ENCODE measurements at places on chromosomes 12 and 14.

GRCh38 chr14:101032433-101032832, 128.9 kb upstream of the RTL1 start:
- no peaks in the 10 kb centered on the region for H3K4me1 ChIP-seq
- H3K27me3 ChIP-seq, result no peaks in the 10 kb centered on the region
- no peak overlapping the region for H3K4me3 ChIP-seq
- H3K36me3 ChIP-seq, result peaks cover 3% of the 10 kb centered on the region
- H3K27ac ChIP-seq, result no peak overlapping the region
- DNase-seq, result no peak

- H3K27ac ChIP-seq, result no peak overlapping the region
- no peaks in the 10 kb centered on the region for H3K4me1 ChIP-seq
- peaks cover 16% of the 10 kb centered on the region for H3K36me3 ChIP-seq
- no peak for DNase-seq
- H3K27me3 ChIP-seq, result no peaks in the 10 kb centered on the region
- H3K4me3 ChIP-seq, result no peak overlapping the region
Observed at GRCh38 chr12:132582058-132582420, 28.3 kb downstream of the LRCOL1 start.

DNA sequence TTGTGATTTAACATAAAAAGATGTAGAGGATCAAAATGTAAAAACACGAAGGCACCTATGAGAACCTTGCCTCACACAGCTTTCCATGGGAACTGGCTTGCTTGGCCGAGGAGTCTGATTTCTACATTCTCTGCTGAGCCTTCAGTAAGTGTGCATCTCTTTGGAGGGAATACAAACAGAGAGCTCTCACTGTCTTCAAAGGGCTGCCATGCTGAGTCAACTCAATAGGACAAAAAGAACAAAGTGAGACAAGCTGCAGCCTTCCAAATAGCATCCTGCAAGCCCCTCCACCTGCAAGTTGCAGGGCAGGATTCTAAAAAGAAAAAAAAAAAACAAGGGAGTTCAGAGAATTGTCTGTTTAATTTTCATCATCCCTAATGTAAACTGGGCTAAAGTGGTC, 411.9 kb downstream of the NELL2 start:
- no peaks in the 10 kb centered on the region for H3K27me3 ChIP-seq
- no peak for DNase-seq
- H3K4me3 ChIP-seq, result no peak overlapping the region
- H3K27ac ChIP-seq, result no peak overlapping the region
- no peaks in the 10 kb centered on the region for H3K36me3 ChIP-seq

DNA sequence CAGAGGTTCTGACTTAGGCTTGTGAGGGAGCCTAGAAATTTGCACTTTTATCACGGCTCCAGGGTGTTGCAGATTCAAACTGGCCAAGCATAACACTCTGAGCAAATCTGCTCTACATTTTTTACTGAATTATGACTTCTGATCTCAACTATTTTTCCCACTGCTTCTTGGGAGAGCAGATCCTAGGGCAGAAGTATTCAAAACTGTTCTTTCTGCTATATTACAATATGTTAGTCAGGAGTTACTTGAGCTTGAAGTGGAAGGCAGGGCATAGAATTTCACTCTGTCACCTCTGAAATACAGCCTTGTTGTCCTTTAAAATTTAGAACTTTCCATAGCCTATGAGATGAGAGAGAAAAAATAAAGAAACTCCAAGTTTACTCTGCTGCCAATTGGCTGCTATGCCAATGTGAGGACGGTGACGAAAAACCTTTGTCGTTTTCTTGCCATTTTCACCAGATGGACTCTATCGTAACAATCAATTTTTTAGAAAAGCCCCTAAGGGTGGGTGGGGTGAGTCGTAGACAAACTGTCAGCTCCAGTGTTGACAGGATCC, 16.4 kb upstream of the KERA start:
- H3K27me3 ChIP-seq, result no peaks in the 10 kb centered on the region
- no peaks in the 10 kb centered on the region for H3K36me3 ChIP-seq
- no peak for DNase-seq
- H3K4me3 ChIP-seq, result no peak overlapping the region

DNA sequence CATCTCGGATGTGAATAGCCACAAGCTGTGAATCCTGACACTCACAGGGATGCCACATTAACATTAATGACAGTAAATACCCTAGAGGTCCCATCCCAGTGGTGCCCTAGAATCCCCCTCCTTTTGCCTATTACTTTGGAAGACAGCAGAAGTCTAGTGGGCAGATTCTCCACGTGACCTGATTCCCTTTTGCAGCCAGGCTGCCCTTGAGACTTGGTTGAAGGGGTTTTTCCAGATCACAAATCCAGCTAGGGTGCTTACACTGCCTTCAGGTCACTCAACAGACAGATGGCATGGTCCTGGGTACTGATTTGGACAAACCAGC, 8.7 kb downstream of the HDAC7 start:
- H3K27ac ChIP-seq, result peak overlapping the region; percentile 92
- H3K27me3 ChIP-seq, result no peaks in the 10 kb centered on the region
- peaks cover 19% of the 10 kb centered on the region for H3K36me3 ChIP-seq
- peak overlapping the region; percentile 85 for H3K4me3 ChIP-seq
- peaks cover 79% of the 10 kb centered on the region for H3K4me1 ChIP-seq

GRCh38 chr12:583251-583869, 79.9 kb downstream of the NINJ2 start:
- H3K4me1 ChIP-seq, result peaks cover 2% of the 10 kb centered on the region
- H3K27ac ChIP-seq, result no peak overlapping the region
- no peak overlapping the region for H3K4me3 ChIP-seq
- H3K36me3 ChIP-seq, result peaks cover 2% of the 10 kb centered on the region
- DNase-seq, result no peak

DNA sequence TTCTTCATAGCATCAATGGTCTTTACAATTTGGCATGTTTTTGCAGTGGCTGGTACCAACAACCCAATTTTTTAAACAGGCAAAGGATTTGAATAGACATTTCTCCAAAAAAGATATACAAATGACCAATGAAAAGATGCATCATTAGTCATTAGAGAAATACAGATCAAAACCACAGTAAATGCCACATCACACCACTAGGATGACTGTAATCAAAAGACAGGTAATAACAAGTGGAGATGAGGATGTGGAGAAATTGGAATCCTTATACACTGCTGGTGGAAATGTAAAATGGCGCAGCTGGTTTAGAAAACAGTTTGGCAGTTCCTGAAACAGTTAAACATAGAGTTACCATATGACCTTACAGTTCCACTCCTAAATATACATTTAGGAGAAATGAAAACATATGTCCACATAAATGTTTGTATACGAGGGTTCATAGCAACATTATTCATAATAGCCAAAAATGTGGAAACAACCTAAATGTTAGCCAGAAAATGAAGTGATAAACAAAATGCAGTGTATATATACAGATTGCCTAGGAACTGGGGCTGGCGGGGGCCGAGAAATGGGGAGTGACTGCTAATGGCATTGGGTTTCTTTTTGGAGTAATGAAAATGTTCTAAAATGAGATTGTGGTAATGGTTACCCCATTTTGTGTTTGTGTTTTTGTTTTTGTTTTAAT, 55.2 kb downstream of the TGFB3 start:
- no peak overlapping the region for H3K4me3 ChIP-seq
- no peak overlapping the region for H3K27ac ChIP-seq
- H3K36me3 ChIP-seq, result no peaks in the 10 kb centered on the region
- H3K4me1 ChIP-seq, result no peaks in the 10 kb centered on the region
- no peak for DNase-seq

- H3K27ac ChIP-seq, result no peak overlapping the region
- no peaks in the 10 kb centered on the region for H3K27me3 ChIP-seq
- no peaks in the 10 kb centered on the region for H3K4me1 ChIP-seq
- no peak for DNase-seq
Observed at GRCh38 chr14:33617154-33617553, 333.7 kb downstream of the EGLN3 start.

- H3K4me3 ChIP-seq, result no peak overlapping the region
- no peak overlapping the region for H3K27ac ChIP-seq
- H3K4me1 ChIP-seq, result peaks cover 4% of the 10 kb centered on the region
- H3K27me3 ChIP-seq, result no peaks in the 10 kb centered on the region
- peaks cover 37% of the 10 kb centered on the region for H3K36me3 ChIP-seq
Observed at GRCh38 chr14:63964113-63964512, 111.3 kb downstream of the SYNE2 start.

DNA sequence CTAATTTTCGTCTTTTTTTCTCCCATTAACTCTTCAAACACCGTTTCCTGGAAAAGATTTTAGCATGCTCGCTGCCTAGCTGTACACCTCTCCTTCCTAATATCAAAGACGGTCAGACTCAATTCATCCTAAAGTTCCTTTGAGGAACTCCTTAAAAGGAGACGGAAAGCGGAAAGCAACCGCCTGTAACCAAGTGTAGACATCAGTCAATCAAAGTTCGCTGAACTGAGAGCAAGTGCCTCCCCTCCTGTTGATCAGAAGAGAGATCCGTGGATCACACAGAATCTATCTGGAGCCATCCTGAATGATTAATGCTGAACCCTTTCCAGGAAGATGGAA, 412 bp upstream of the TEP1 start:
- no peaks in the 10 kb centered on the region for H3K27me3 ChIP-seq
- DNase-seq, result peak; percentile 8
- peaks cover 24% of the 10 kb centered on the region for H3K4me1 ChIP-seq
- H3K36me3 ChIP-seq, result peaks cover 5% of the 10 kb centered on the region
- H3K4me3 ChIP-seq, result peak overlapping the region; percentile 88

DNA sequence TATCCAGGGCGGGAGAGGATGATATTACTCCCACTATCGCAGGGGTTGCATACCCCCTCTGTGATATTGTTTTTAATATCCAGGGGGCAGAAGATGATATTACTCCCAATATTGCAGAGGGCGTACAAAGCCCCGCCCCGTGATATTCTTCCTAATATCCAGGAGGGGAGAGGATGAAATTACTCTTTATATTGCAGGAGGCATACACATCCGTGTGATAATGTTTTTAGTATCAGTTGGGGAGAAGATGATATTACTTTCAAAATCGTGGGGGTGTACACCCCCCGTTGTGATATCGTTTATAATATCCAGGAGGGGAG, 52.9 kb upstream of the OXA1L start:
- DNase-seq, result no peak
- peaks cover 10% of the 10 kb centered on the region for H3K4me1 ChIP-seq
- peak overlapping the region; percentile 82 for H3K4me3 ChIP-seq
- no peaks in the 10 kb centered on the region for H3K36me3 ChIP-seq
- H3K27me3 ChIP-seq, result peaks cover 45% of the 10 kb centered on the region

GRCh38 chr14:97077687-97078086, 280.5 kb downstream of the VRK1 start:
- H3K4me3 ChIP-seq, result peak overlapping the region; percentile 45
- no peaks in the 10 kb centered on the region for H3K27me3 ChIP-seq
- H3K36me3 ChIP-seq, result no peaks in the 10 kb centered on the region
- H3K4me1 ChIP-seq, result peaks cover 11% of the 10 kb centered on the region

- DNase-seq, result no peak
- no peak overlapping the region for H3K4me3 ChIP-seq
- H3K36me3 ChIP-seq, result peaks cover 23% of the 10 kb centered on the region
- H3K4me1 ChIP-seq, result peaks cover 3% of the 10 kb centered on the region
- no peak overlapping the region for H3K27ac ChIP-seq
Observed at GRCh38 chr14:73426877-73427276, 31.5 kb downstream of the NUMB start.

DNA sequence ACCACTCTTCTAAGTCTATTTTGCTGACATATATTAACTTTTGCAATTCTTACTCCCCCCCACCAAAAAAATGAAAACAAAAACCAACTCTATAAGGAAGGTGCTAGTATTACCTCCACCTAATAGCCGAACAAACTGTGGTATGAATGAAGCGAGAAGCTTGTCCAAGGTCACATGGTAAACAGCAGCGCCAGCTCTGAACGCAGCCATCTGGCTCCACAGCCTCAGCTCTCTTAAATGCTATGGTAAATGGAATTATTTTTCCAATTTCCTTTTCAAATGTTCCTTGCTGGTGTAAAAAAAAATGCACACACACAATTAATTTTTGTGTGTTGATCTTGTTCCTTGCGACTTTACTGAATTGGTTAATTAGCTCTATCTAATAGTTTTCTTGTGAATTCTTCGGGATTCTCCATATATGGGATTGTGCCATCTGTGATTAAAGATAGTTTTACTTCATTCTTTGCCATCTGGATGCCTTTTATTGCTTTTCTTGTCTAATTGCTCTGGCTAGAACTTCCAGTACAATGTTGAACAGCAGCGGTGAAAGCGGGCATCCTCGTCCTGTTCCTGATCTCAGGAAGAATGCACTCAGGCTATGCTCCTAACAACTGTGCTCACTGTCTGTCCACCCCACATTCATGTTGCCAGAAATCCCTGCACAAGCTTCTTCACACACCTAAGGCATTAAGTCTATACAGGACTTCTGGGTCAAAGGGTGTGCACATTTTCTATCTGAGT, 10.7 kb upstream of the C12orf76 start:
- H3K27me3 ChIP-seq, result no peaks in the 10 kb centered on the region
- H3K36me3 ChIP-seq, result no peaks in the 10 kb centered on the region
- no peak overlapping the region for H3K4me3 ChIP-seq
- DNase-seq, result no peak

DNA sequence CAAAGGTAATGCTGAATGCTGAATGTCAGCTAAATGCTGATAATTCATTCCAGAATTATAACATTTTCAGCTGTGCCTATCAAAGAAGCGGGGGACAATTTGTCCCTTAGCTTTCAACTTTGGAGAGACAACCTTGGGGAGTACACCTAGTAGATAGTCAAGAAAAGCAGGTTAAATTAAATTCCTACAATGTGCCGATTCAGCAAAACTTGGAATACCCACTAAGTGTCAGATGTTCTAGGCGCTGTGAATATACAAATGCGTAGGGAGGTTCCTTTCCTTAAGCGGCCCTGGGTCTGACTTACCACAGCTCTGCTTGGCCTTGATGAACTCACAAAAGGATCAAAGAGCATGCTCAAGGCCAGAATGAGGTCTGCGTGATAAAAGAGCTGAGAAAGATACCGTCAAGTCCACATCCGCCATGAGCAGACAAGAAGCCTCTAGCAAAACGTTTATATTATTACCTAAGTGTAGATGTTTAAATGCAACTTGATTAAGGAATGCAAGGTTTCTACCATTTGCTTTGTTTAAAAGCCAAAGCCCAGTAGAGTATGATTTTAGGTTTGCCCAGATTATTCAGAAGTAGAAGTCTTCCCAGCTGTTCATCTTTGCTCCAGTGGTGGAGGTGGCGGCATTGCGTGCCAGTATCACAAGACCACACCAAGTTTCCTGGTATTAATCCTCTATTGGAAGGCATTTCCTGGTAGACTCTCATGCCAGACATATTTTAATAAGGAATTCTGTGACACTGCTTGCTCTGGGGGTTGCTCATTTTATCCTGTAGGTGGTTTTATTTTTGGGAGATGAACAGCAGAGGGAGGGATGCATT, 368.6 kb downstream of the DPF3 start:
- H3K36me3 ChIP-seq, result no peaks in the 10 kb centered on the region
- peaks cover 28% of the 10 kb centered on the region for H3K4me1 ChIP-seq
- H3K27me3 ChIP-seq, result peaks cover 15% of the 10 kb centered on the region
- H3K4me3 ChIP-seq, result no peak overlapping the region
- no peak for DNase-seq
- no peak overlapping the region for H3K27ac ChIP-seq

- no peak overlapping the region for H3K27ac ChIP-seq
- no peaks in the 10 kb centered on the region for H3K27me3 ChIP-seq
- peaks cover 6% of the 10 kb centered on the region for H3K4me1 ChIP-seq
- H3K36me3 ChIP-seq, result no peaks in the 10 kb centered on the region
- H3K4me3 ChIP-seq, result no peak overlapping the region
Observed at GRCh38 chr14:49653508-49653907, 18.5 kb upstream of the DNAAF2 start.

Data from effector memory CD8-positive, alpha-beta T cell (primary cell).